ENCODE measurements at places on chromosomes 2 and 18. TPM values are rescaled to one million over a fixed set of nuclear protein-coding genes. Genes with fewer than 3 reads are reported as not detected.

- DNase-seq, result no peak
Measured at GRCh38 chr2:229910832-229911412, 10.9 kb downstream of the TRIP12 start.

DNA sequence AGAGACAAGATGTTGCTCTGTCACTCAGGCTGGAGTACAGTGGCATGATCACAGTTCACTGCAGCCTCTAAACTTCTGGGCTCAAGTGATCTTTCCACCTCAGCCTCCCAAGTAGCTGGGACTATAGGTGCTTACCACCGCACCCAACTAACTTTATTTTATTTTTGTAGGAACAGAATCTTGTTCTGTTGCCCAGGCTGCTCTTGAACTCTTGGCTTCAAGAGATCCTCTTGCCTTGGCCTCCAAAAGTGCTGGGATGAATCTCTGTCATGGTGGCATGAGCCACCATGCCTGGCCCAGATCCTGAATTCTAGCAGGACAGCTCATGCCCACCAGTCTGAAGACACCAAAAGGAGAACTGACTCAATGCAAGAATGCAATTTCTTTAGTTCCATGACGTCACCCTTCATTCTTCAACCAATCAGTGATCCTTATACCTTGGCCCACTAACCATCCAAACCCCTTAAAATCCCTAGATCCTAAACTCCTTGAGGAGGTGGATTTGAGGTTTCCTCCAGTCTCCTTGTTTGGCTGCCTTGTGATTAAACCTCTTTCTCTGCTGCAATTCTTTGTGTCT, 25.6 kb upstream of the CXXC1 start:
- DNase-seq, result no peak

DNA sequence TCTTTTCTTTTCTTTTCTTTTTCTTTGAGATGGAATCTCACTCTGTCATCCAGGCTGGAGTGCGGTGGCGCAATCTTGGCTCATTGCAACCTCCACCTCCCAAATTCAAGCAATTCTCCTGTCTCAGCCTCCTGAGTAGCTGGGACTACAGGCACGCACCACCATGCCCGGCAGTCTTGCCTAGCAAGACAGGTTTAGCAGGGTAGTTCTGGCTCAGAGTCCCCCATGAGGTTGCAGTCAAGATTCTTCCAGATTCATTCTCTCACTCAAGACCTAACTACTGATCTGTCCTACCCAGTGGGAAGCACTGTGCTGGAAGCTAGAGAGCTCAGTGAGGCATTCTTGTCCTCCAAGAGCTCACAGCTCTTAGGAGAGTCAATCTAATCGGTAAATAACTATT, 17.6 kb upstream of the ZAP70 start:
- no peak for DNase-seq

DNA sequence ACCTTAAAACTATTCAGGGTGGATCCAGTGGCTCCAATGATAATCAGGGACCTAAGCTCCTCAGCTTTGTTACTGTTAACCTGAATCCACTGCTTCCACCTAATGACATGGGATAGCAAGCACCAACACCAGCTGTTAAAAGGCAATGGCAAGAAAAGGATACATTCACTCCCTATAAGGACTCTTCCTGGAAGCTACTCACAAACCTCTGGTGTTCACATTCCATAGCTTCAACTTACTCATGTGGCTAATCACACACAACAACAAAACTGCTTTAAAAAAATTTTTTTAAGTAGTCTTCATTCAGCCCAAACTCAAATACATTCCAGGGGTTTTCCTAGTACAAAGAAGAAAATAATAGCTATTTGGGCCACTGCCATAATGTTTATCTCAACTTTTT, 24.5 kb downstream of the ROCK2 start:
- no peak for DNase-seq

GRCh38 chr2:157441072-157441454, 2.8 kb downstream of the CYTIP start:
- no peak for DNase-seq

- no peak for DNase-seq
Measured at GRCh38 chr2:241156971-241157441, 6.7 kb downstream of the PPP1R7 start.

- DNase-seq, result no peak
Measured at GRCh38 chr2:240403396-240404104, 31.9 kb upstream of the GPC1 start.

- no peak for DNase-seq
Measured at GRCh38 chr18:9987931-9988330, 74.1 kb downstream of the VAPA start.

- no peak for DNase-seq
Measured at GRCh38 chr2:23322567-23323197, 62.3 kb upstream of the KLHL29 start.

DNA sequence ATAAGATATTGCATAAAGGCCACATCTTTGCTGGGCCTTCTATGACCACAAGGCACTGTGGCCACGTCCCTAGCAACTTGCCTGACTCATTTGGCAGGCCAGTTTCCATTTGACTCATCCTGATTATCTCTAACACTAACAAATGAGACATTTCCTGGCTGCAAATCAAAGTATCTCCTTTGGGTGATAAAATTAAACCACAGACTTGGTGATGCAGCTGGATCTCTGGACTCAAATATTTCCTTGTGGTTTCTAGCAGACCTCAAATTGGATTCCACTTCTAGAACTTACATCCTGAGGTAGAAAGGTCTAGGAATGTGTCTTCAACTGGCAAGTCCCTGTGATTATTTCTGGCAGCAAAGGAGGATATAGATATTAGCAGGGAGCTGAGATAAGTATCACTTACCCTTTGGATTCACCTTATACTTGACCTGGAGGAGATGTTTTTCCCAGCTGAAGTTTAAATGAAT, 167.9 kb upstream of the NXPH2 start:
- DNase-seq, result no peak

- DNase-seq, result peak; percentile 62
Measured at GRCh38 chr2:187338679-187339121, 109.4 kb downstream of the CALCRL start.

DNA sequence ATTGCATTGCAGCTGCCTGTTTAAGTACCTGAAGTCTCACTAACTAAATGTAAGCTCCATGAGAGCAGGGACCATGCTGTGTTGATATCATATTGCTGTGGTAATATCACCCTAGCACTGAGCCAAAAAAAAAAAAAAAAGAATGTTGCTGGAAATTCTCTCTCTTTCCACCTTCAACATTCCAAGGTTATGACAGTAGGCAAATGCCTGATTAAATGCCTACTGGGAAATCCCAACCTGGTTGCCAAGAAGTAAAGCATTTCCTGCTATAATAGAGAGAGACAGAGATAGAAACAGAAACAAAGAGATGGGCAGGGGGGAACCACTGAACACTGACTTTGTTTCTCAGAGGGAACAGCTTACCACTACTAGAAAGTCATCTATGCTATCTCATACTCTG, 1604.2 kb downstream of the LRP1B start:
- DNase-seq, result no peak

- no peak for DNase-seq
Measured at GRCh38 chr18:58102018-58102417, 58.0 kb downstream of the NEDD4L start.

- no peak for DNase-seq
Measured at GRCh38 chr2:204664708-204665121, 119.4 kb downstream of the PARD3B start.

- DNase-seq, result no peak
Measured at GRCh38 chr2:196565106-196565765, 74.3 kb upstream of the CCDC150 start.

GRCh38 chr2:238854699-238855229, 6.9 kb downstream of the TWIST2 start:
- DNase-seq, result no peak

- no peak for DNase-seq
Measured at GRCh38 chr2:113175042-113175628, 1.4 kb downstream of the PSD4 start.

GRCh38 chr2:19361325-19361990, 3.0 kb upstream of the OSR1 start:
- DNase-seq, result peak; percentile 89

- DNase-seq, result no peak
Measured at GRCh38 chr2:104749856-104750460, 104.0 kb upstream of the POU3F3 start.

DNA sequence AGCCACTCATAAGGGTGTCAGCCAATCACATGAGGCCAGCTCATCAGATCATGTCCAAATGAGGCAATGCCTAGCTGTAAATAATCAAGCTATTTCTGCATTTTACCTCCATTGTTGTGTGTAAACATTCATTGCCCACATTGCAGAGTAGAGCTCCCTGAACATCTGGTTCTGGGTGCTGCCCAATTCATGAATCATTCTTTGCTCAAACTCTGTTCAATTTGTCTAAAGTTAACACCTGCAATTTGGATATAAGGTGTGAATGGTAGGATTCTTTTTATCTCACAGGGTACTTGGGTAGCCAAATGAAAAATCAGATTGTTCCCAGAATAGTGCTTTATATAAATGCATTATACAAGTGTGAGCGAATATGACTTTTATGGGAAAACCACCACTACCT, 345.5 kb upstream of the NT5C1B start:
- no peak for DNase-seq

GRCh38 chr2:23456881-23457760, 72.1 kb downstream of the KLHL29 start:
- no peak for DNase-seq

DNA sequence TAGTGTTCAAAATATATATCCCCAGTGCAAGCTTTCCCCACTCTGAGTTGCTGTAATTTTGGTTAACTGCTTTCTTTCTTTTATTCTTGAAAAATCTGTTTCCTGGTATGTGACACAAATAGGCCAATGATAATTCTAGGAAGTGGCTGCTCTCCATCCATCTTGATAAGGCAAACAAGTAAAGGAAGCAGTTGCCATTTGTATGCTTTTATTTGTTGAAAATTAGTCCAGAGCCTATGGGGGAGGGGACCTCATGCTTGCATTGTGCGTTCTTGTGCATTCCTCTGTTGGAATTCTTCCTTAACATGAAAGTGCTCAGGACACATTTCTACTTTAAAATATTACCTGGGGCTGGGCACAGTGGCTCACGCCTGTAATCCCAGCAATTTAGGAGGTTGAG, 111.2 kb upstream of the FSHR start:
- DNase-seq, result no peak

DNA sequence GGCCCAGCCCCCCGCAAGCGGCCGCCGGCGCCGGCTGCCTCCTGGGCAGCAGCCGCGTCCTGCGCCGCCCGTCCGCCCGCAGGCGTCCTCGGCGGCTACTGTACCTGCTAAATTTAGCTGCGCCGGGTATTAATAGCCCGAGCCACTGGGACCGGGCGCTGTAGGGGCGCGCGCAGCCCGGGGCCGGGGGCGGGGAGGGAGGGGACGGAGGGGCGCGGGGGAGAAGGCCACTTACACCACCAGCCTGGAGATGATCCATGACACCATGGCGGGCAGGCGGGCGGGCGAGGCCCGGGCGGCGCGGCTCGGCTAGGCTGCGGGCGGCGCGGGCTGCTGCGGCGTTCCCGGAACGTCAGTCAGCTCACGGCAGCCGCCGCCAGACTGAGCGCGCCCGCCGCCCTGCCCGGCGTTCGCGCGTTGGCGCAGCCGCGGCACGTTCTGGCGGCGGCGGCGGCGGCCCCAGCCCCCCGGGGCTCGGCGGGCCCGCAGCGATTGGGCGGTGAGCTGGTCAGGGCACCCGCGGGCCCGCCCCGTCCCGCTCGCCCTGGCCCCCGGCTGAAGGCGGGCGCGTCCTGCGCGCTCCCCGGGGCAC, at the start of gene REEP1:
Gene REEP1 (minus strand): TSS at position 383 of the 592 bp plus-strand sequence. CDS start 116 bp downstream, at position 267.
- DNase-seq, result no peak

- no peak for DNase-seq
Measured at GRCh38 chr2:223586261-223586660, 15.9 kb downstream of the SCG2 start.

DNA sequence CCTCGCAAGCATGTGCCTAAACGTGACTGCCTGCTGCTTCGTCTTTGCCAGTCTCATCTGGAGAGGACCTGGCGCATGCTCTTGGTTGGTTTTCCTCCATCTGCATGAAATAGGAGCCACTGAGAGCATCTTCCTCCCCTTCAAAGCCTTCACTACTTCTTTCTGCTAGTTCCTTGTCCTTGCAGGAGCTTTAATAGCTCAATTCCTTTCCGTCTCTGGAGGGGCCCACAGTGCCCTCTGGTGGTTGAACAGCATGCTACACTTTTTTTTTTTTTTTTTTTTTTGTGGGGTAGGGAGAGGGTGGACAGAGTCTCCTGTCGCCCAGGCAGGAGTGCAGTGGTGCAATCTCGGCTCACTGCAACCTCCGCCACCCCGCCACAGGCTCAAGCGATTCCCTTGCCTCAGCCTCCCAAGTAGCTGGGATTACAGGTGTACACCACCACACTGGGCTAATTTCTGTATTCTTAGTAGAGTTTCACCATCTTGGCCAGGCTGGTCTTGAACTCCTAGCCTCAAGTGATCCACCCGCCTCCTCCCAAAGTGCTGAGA, 59.6 kb downstream of the SP110 start:
- no peak for DNase-seq

- DNase-seq, result no peak
Measured at GRCh38 chr2:77977471-77978063, 455.4 kb upstream of the LRRTM4 start.

GRCh38 chr2:197286805-197287595, 23.6 kb downstream of the ANKRD44 start:
- DNase-seq, result no peak

Gene SEPTIN10
- total RNA-seq, result 90.9 TPM

Gene WNT6
- not detected for total RNA-seq

Gene LRP2
- not detected for total RNA-seq

Gene SIX3
- total RNA-seq, result not detected

Gene SERPINB13
- not detected for total RNA-seq

Gene HOXD4
- total RNA-seq, result not detected

Gene RGPD3
- not detected for total RNA-seq

Gene TSHZ1
- 7.8 TPM for total RNA-seq

Gene DIPK1C
- not detected for total RNA-seq

Gene ERBB4
- 1.3 TPM for total RNA-seq

Gene LTBP1
- total RNA-seq, result 398 TPM

Gene CDKL4
- 1.1 TPM for total RNA-seq

Gene SAG
- not detected for total RNA-seq

Gene SP100
- total RNA-seq, result 57.6 TPM

Gene POTEJ
- total RNA-seq, result not detected

Gene FBXO15
- total RNA-seq, result 0.92 TPM

Gene EFEMP1
- 9.5 TPM for total RNA-seq
